Omental fat pad (tissue), 4 donors: ENCODE measurements at places on chromosomes 1 and 21.

DNA sequence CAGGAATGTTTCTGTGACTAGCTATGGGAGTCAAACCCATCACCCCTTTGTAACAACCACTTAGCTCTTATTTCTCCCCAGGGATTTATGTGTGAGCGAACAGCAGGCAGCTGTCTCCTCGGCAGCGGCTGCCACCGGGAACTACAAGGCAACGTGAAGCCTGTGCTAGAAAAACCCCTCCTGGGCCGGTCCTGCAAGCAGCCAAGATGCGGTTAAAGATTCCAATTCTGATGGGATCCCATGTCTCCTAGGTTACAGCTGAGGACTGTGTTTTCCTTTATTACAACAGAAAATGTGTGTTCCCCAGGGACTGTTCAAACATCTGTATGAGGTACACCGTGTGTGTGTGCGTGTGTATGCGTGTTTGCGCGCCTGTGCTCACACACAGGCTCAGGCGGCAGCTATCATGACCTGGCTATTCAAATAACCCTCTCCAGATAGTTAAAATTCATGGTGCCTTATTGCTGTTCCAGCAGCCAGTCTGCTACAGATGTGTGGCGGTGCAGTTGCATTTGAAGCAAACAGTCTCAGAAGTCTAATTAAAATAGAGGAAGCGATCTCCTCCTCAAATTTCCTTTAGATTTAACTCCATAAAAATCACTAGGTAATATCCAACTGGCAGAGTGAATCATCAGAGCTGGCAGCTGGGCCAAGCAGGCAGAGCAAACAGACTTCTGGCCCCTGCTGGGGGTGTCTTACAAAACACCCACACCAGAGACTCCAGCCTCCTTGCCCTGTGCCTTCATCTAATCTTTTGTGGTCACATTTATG lies 68.0 kb downstream of the LMX1A start:
- no peak for DNase-seq

DNA sequence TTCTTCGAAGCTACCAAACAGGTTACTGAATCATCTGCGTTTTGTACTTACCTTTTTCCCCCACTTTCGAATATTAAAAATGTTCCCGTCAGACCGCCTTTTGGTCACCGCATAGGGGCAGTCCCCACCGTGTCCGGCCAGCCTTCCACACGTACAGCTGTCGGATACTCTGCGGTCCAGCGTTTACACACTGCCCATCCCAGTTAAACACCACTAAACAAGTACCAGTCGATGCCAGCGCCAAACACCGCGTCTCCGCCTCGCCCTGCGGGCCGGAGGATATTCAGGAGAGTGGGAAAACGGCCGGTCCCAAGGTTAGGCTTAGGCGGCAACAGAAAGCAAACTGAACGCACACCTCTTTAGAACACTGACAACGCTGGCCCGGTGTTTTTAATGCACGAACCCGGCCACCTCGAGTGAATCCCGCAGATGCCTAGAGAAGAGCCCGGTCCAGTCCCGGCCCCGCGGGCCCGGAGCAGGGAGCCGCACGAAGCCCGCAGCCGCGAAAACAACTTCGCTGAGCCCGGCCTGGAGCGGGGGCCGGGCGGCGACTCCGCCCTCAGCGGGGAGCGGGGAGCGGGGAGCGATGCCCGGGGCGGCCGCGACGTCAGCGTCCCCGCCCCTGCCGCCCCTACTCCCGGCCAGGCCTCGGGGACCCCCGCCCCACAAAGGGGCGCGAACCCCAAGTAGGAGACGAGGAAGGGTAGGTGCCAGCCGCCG lies 730 bp upstream of the PHF13 start:
- peak; percentile 33 for DNase-seq

DNA sequence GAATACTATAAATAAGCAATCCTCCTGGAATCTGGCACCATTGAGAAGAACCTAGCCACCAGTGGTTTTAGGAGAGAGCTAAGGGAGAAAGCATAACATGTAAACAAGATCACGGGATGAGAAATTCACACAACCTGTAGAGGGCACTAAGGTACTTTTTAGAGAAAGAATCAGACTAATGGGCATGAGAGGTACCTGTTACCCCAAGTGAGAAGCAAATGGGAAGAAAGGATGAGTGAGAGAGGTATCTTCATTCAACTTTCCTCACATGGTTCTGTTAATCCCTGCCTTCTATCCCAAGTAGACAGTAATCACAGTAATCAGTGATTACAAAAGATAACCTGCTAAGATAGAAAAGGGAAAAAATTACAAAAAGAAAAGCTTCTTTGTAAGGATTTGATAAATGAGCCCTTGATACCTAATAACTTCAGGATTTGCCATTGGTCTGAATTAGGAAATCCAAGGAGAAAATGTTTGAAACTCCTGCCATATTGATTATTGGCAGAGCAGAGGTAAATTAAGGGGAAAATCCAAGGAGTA lies 251.1 kb upstream of the ADGRL2 start:
- no peak for DNase-seq

DNA sequence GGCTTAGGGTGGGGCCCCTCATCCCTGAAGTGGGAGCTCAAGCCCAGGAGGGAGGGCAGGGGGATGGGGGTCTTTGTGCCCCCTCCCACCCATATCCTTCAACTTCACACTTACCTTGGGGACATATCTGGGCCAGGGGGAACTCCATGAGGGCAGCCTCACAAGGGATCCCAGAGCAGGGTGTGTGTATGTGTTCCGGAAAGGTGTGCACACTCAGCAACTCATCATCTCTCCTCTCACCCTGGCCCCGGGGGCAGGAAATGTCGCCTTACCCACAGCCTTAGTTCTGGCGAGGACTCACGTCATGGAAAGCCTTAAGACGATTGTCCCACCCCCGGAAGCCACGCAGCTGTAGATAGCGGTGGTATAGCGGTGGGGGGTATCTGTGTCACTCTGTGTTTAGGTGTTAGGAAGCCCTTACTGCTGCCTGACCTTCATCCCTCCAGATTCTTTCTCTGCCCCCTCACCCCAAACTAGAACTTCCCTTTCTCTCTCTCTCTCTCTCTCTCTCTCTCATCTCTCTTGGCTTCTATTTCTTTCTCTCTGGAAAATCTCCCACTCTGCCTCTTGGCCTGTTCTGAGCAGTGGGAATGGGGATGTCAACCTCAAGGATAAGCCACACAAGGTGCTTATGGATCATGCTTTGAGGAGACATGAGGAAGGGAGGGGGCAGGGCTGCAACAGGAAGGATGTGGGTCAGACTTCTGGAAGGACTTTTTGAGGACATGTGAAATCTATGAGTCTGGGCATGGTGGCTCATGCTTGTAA lies at the start of gene SH2D2A:
Gene SH2D2A (minus strand): TSS at position 288 of the 768 bp plus-strand sequence. CDS start 140 bp downstream, at position 148.
- DNase-seq = no peak

DNA sequence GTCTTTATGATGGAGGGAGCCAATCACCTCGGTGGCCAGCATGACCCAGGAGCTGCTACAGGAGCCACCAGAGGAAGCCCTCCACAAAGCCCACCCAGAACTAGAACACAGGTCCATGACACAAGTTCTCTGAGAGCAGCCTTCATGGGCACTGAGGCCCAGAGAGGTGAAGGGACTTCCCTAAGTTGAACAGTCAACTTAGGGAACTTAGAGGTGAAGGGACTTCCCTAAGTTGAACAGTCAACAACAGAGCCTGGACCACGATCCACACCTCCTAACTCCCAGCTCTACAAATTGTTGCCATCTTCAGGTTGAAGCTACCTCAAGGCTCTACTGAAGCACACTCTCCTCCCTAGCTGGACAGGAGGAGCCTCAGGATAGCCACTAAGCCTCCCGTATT lies 132.7 kb downstream of the CCDC185 start:
- no peak for DNase-seq

DNA sequence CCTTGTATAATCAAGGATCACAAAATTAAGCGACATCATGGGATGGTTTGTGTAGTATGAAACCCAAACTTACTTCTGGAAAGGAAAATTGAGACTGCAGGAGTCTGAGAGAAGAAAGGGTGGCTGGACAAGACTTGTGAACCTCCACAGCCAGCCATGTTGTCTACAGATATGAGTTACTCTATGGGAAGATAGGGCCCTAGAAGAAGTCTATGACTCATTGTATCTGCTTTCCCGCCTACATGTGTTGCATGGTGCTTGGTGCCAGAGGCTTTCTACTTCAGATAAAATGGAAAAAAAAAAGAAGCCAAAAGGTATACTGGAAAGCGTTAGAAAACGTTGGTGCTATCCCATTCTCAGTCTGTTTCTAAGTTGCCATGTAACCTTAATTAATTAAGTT lies 18.7 kb upstream of the OR6N2 start:
- no peak for DNase-seq

DNA sequence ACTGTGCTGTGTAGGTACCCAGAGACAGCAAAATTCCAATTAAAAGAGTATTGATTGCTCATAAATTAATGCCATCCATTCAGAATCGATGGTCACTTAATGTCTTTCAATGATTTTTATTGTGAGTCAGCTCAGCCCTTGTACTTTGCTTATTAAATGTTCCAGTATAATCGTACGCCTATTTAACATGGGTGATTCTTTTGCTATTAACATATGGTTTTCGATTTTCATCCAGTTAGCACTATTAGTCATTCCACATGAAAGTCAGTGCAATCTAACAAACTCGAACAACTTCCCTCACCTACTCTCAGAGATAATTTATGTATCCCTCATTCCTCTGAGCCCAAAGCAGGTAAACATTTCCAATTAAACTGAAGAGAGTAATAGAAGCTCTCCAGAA lies 109.6 kb upstream of the APP start:
- no peak for DNase-seq

- DNase-seq = no peak
These were observed 885 bp downstream of the KRTAP10-3 start for GRCh38 chr21:44557491-44558328.

GRCh38 chr1:47388891-47389238 lies 27.2 kb upstream of the FOXE3 start:
- peak; percentile 49 for DNase-seq

GRCh38 chr1:116457946-116458604 lies 85.0 kb downstream of the ATP1A1 start:
- no peak for DNase-seq

DNA sequence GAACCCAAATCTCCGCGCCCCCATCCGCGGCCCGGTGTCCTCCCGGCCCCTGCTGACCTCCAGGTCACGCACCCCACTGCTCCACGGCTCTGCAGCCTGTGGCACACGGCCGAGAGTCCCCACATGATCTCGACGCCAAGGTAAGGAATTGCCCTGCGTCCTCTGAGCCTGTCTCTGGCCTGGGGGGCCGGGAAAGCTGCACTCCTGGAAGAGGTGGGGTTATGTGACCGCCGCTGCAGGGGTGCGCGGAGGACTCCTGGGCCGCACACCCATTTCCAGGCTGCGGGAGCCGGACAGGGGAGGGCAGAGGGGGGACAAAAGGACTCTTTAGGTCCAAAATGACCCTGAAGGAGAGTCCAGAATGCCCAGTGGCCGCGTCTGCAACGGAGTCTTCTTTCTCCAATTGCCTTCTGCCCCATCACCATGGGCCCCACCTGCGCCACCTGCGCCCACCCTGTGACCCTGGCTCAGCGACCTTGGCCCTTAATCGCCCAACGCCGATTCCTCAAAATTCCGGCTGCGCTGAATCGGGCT lies 997 bp upstream of the SIM2 start:
- no peak for DNase-seq

- DNase-seq = no peak
These were observed 25.8 kb downstream of the IL6R start for GRCh38 chr1:154430903-154431302.

GRCh38 chr21:45373991-45374816 lies 30.8 kb upstream of the COL18A1 start:
- no peak for DNase-seq

- no peak for DNase-seq
These were observed 7.7 kb downstream of the C1orf226 start for GRCh38 chr1:162389021-162389818.

DNA sequence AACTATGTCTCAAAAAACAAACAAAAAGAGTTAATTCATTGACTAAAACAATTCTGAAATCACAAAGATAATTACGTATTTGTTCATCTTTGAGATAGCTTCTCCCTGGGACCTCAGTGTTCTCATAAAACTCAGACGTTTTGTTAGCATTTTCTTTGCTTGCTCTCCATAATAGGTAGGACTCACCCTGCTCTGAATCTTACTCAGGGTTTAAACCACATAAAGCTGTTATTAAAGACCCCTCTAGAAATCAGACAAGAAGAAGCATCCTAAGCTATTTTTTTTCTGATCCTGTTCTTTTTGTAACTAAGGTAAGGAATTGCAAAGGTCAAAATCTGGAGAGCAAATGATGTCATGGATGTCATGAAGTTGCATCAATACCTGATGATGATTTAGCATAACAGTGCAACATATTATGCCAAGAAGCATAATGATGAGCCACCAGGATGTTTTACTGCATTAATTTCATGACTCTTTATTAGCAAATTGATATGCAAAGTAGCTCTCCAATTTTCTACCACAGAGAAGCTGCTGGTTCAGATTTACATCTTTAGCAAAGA lies 2.4 kb downstream of the FBXO42 start:
- no peak for DNase-seq

DNA sequence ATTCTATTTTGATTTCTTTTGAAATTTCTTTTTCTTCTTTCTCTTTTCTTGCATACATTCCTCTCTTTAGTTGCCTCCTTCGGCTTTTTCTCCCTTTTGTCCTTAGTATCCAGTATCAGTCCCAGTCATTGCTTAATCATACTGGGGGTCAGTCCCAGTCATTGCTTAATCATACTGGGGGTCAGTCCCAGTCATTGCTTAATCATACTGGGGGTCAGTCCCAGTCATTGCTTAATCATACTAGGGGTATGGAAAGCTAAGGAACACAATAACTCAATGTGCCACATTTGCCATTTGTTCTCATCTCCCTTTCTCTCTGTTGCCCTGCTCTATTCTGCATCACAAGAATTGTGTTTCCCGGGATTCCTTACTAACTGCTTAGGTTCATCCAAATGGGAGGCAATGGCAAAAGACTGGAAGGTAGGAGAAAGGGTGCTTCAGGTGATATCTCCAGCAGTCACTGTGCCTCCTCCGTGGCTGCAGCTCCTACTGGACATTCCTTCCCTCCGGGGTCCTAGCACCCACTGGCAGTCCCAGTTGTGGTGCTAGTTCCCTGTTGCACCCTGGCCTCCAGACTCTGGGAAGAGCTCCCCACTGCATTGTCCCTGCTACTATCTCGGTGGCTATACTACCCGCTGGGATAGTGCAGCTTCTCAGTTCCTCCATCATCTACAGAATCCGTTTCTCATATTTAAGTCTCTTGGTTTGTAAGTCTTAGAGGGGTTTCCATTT lies 32.6 kb upstream of the LAMC1 start:
- no peak for DNase-seq

GRCh38 chr1:221089273-221089672 lies 210.0 kb downstream of the HLX start:
- no peak for DNase-seq

- DNase-seq = no peak
These were observed at the start of gene AMIGO1 for GRCh38 chr1:109509176-109510134. Gene AMIGO1, minus strand, starts transcription at chr1:109509727. Its CDS starts 815 bp downstream, at chr1:109508912.
